Activated T-helper 2 cell treated with anti-CD3 and anti-CD28 coated beads, Interferon-gamma antibody, Interleukin-2, Interleukin-4, amounts not matched to agents 10 μg/mL and 5 μg/mL and 100 μg/mL, durations not matched to agents 14 hours and 24 hours and 36 hours (primary cell): ENCODE measurements at places on chromosomes 12 and 14. TPM values are rescaled to one million over a fixed set of nuclear protein-coding genes. Genes with fewer than 3 reads are reported as not detected.

DNA sequence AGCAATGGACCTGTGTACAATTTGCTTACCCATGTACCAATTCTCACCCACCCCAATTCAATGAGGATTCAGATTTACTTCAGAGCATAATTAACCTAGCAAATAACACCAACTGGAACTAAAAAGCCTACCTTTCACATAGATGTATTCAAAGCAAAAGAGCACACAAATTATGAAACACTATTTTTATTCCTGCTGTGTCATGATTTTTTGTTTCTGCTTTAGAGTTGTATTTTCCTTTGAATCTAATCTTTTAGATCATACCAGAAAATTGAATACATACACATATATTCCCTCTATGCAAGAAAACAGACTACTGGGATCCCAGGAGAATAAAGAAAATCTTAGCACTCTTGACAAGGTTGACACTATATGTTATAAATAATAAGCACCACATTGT, 5.9 kb downstream of the KICS2 start:
- H3K27me3 ChIP-seq: no peaks in the 10 kb centered on the region
- no peak for DNase-seq
- H3K27ac ChIP-seq: no peak overlapping the region
- peaks cover 33% of the 10 kb centered on the region for H3K4me1 ChIP-seq

DNA sequence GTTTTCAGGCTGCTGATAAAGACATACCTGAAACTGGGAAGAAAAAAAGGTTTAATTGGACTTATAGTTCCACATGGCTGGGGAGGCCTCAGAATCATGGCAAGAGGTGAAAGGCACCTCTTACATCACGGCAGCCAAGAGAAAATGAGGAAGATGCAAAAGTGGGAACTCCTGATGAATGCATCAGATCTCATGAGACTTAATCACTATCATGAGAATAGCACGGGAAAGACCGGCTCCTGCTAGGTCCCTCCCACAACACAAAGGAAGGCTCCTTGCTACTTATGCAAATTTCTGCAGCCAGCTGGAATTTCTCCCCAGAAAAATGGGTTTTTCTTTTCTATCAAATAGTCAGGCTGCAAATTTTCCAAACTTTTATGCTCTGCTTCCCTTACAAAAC, 174.1 kb upstream of the RMST start:
- H3K4me1 ChIP-seq: no peaks in the 10 kb centered on the region
- H3K4me3 ChIP-seq: no peak overlapping the region
- no peak for DNase-seq

DNA sequence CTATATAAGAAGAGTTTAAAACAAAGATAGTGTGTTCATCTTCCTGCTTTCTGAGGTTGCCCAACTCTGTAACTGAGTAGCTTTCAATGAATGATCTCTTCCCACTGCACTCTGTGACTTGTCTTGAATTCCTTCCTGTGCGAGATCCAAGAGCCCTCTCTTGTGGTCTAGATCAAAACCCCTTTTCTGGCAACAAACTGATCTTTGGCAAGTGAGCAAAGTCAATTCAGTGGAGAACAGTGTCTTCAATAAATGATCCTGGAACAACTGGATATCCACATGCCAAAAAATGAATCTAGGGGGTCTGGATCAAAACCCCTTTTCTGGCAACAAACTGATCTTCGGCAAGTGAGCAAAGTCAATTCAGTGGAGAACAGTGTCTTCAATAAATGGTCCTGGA, 8.5 kb downstream of the CFAP54 start:
- DNase-seq: no peak
- H3K4me3 ChIP-seq: no peak overlapping the region
- H3K36me3 ChIP-seq: peaks cover 7% of the 10 kb centered on the region

GRCh38 chr14:89936654-89937185, 17.8 kb downstream of the EFCAB11 start:
- no peaks in the 10 kb centered on the region for H3K36me3 ChIP-seq
- no peak overlapping the region for H3K4me3 ChIP-seq
- H3K4me1 ChIP-seq: peaks cover under 1% of the 10 kb centered on the region
- H3K27ac ChIP-seq: no peak overlapping the region
- DNase-seq: no peak

GRCh38 chr12:47272412-47273190, 192.8 kb upstream of the AMIGO2 start:
- no peak for DNase-seq
- H3K4me3 ChIP-seq: no peak overlapping the region
- H3K27ac ChIP-seq: peak overlapping the region; percentile 8
- H3K4me1 ChIP-seq: peaks cover 79% of the 10 kb centered on the region
- H3K36me3 ChIP-seq: no peaks in the 10 kb centered on the region

DNA sequence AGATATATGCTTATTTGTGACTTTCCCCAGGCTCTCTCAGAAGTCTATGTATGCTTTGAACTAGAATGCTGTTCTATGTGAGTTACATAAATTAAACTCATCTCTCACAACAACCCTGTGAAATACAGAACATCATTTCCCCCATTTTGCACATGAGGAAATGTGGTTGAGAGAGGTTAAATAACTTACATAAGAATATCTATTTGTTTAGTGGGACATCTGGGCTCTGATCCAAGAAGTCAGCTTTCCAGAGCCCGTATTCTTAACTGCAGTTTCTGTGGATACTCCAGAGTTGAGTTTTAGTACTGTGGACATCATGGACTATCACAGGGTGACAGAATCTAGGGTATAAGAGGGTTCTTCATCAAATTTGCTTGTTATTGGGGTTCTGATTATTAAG, 242.5 kb upstream of the ARHGAP5 start:
- H3K4me3 ChIP-seq: no peak overlapping the region
- no peaks in the 10 kb centered on the region for H3K36me3 ChIP-seq
- no peaks in the 10 kb centered on the region for H3K4me1 ChIP-seq
- DNase-seq: no peak
- H3K27me3 ChIP-seq: no peaks in the 10 kb centered on the region

DNA sequence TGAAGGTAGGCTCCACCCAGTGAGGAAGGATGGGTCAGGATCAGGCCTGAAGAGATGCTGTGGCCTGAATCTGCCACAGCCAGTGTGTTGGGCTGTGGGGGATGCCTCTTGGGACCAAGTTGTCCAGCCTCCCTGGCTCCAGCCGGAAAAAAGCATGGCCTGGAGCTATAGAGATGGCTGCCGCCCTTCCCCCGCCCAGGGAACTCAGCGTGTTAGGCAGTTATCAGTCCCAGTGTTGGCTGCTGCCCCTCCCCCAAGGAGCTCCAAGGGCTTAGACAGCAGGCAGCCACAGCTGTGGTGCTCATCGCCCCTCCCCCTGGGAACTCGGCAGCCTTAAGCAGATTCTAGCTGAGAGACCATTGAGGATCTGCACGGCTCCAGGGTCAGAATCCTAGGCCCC, 158.0 kb downstream of the CAPZA3 start:
- no peaks in the 10 kb centered on the region for H3K4me1 ChIP-seq
- no peak for DNase-seq
- H3K27me3 ChIP-seq: no peaks in the 10 kb centered on the region

DNA sequence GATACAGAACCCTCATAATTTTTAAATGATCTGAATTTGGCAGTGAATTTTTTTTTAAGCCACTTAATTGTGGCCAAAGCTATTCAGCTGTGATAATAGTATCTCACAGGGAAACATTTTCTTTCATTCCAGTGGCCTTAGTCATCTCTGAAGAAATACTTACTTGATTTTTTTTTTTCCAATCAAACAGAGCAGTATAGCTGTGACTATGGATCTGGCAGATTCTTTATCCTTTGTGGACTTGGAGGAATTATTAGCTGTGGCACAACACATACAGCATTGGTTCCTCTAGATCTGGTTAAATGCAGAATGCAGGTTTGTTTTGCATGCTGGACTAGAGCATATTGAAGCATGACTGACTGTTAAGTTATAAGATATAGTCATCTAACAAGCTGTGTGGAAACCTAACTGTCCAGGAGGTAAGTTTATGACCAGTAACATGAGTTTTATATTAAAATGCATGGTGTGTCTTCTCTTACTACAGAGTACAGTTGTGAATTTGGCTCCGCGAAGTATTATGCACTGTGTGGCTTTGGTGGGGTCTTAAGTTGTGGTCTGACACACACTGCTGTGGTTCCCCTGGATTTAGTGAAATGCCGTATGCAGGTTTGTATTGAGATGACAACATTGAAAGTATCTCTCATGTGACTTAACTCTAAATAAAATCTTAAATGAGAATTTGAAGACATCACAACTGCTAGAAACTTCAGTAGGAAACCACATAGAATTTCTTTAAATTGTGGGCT, 1.9 kb downstream of the SLC25A3 start:
- H3K4me1 ChIP-seq: peaks cover 23% of the 10 kb centered on the region
- peaks cover 63% of the 10 kb centered on the region for H3K36me3 ChIP-seq
- H3K27me3 ChIP-seq: no peaks in the 10 kb centered on the region

- no peak for DNase-seq
- no peak overlapping the region for H3K27ac ChIP-seq
- H3K4me3 ChIP-seq: no peak overlapping the region
These were observed 188.1 kb downstream of the DPY19L2 start for GRCh38 chr12:63480186-63480585.

DNA sequence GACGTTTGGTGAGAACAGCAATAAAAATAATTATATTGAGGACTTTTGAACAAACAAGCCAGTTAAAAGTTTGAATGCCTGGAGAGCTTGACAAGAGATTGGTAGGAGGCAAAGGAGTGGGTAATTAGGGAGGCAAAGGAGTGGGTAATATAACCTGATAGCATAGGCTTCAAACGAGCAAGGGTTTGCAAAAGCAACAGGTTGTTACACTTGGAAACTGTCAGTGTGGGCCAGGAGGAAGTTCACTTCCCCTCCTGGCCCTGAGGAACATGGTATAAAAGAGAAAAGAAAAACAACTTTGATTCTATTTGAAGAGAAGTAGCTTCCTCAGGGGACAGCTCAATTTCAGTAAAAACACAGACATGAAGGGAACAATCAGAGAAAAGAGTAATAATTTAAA, 121.7 kb downstream of the CCER1 start:
- no peaks in the 10 kb centered on the region for H3K36me3 ChIP-seq
- no peak overlapping the region for H3K27ac ChIP-seq
- no peak for DNase-seq
- H3K4me3 ChIP-seq: no peak overlapping the region
- no peaks in the 10 kb centered on the region for H3K27me3 ChIP-seq
- H3K4me1 ChIP-seq: no peaks in the 10 kb centered on the region

GRCh38 chr12:102376181-102376747, 104.1 kb downstream of the IGF1 start:
- H3K27me3 ChIP-seq: no peaks in the 10 kb centered on the region
- no peaks in the 10 kb centered on the region for H3K36me3 ChIP-seq
- no peak for DNase-seq
- peaks cover 8% of the 10 kb centered on the region for H3K4me1 ChIP-seq
- no peak overlapping the region for H3K4me3 ChIP-seq

DNA sequence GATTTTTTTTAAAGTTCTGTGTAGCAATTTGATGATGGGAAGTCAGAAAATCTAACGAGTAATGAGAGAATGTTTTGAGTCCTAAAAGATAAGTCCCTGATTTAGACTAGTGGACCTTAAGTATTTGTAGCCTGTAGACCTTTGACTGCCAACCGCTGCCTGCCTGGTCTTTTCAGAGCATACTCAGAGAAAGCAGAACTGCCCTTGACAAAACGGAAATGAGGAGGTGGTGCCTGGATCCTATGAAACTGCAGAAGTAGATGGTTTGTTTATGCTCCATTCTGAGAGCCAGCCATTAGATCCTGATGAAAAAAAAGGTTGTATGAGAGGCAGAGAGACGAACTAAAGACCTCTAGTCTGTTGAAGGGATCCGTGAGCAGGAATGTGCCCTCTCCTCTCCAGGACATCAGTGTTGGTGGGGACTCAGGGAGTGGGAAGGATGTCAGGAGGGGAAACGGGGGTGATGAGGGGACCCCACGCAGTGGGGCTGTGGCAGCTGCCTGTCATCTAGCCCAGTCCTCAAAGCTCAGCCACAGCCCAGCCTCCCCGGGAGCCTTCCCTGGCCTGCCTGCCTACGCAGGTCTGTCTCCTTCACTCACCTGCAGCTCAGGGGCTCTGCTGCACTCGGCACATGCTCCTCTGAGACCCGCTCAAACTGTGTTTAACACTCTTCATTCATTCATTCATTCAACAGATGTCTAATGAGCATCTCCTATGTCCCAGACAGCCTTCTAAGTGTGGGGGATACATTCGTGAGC, 447.5 kb downstream of the AACS start:
- no peak overlapping the region for H3K27ac ChIP-seq
- H3K4me3 ChIP-seq: no peak overlapping the region
- no peaks in the 10 kb centered on the region for H3K27me3 ChIP-seq
- no peak for DNase-seq
- no peaks in the 10 kb centered on the region for H3K36me3 ChIP-seq
- no peaks in the 10 kb centered on the region for H3K4me1 ChIP-seq

DNA sequence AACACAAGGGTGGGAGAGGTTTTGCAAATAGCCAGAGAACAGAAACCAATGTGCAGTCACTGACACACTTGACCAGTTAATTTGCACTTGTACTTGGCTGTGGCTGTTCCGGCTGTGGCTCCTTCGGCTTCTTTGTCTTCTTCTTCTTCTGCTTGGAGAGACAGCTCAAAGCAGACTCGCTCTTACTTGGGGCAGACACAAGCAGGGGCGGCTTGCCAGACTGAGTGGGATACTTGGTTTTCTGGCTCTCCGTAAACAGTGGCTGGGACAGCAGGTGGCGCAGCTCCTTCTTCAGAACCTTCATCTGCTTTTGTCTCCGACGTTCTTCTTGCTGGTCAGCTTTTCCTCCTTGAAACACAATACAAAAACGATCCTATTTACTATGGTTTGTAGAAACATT, 25.0 kb downstream of the OTUB2 start:
- no peaks in the 10 kb centered on the region for H3K27me3 ChIP-seq
- peaks cover 30% of the 10 kb centered on the region for H3K4me1 ChIP-seq
- H3K4me3 ChIP-seq: no peak overlapping the region

DNA sequence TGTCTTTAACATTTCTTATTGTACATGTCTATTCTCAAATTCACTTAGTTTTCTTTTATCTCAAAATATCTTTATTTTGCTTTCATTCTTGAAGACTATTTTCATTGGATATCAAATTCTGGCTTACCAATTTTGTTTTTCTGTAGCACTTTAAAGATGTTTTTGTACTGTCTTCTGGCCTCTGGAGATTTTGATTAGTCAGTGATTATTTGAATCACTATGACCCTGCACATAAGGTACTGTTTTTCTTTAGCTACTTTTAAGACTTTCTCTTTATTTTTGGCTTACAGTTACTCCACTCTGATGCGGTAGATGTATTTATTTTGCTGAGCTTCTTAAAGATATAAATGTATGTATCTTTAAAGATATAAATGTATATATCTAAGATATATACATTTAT, 49.6 kb downstream of the MYRFL start:
- H3K36me3 ChIP-seq: no peaks in the 10 kb centered on the region
- H3K27ac ChIP-seq: no peak overlapping the region
- peaks cover 17% of the 10 kb centered on the region for H3K27me3 ChIP-seq
- H3K4me3 ChIP-seq: no peak overlapping the region
- H3K4me1 ChIP-seq: no peaks in the 10 kb centered on the region

GRCh38 chr14:91554535-91555332, 44.6 kb upstream of the PPP4R3A start:
- no peak overlapping the region for H3K27ac ChIP-seq
- no peak for DNase-seq
- H3K4me1 ChIP-seq: no peaks in the 10 kb centered on the region
- H3K27me3 ChIP-seq: peaks cover 12% of the 10 kb centered on the region

- H3K36me3 ChIP-seq: peaks cover 75% of the 10 kb centered on the region
- H3K4me1 ChIP-seq: peaks cover 88% of the 10 kb centered on the region
- peak; percentile 57 for DNase-seq
- H3K27ac ChIP-seq: peak overlapping the region; percentile 100
- H3K4me3 ChIP-seq: peak overlapping the region; percentile 83
These were observed 21.2 kb downstream of the ASB2 start for GRCh38 chr14:93954900-93955849.

Gene GZMB
- total RNA-seq: 4,664 and 4,741 TPM in 2 replicates

Gene CAPZA3
- not detected in 2 replicates for total RNA-seq

Gene SBNO1
- total RNA-seq: 51.1 and 52.2 TPM in 2 replicates

Gene TCP11L2
- total RNA-seq: 4.8 and 5.1 TPM in 2 replicates

Gene IFNG-AS1
- total RNA-seq: not detected in 2 replicates

Gene LARP4
- total RNA-seq: 99.4 and 102 TPM in 2 replicates

Gene TAS2R7
- total RNA-seq: not detected in 2 replicates

Gene BCAT1
- total RNA-seq: 12.7 and 12.9 TPM in 2 replicates

Gene RNF212B
- not detected in 2 replicates for total RNA-seq

Gene BIN2
- total RNA-seq: 45.8 and 47.0 TPM in 2 replicates
